ENCODE measurements at places on chromosomes 3 and 15.

- DNase-seq, result no peak
Observed at GRCh38 chr3:76307556-76307955, 522.2 kb upstream of the ZNF717 start.

GRCh38 chr15:44125879-44126278 is 69.2 kb downstream of the FRMD5 start:
- no peak for DNase-seq

- no peak for DNase-seq
Observed at GRCh38 chr15:25690673-25691543, 172.2 kb downstream of the ATP10A start.

- DNase-seq, result peak; percentile 69
Observed at GRCh38 chr3:150450916-150451315, 42.8 kb downstream of the TSC22D2 start.

GRCh38 chr3:134299185-134299887 is 48.7 kb upstream of the RYK start:
- DNase-seq, result peak; percentile 77
